ENCODE measurements at places on chromosomes 16 and 17. TPM values are rescaled to one million over a fixed set of nuclear protein-coding genes. Genes with fewer than 3 reads are reported as not detected.
A peak's percentile ranks its signal among the peaks of the same experiment; 100 is the strongest.

GRCh38 chr17:44952946-44953475, 5.4 kb upstream of the KIF18B start:
- no peak for DNase-seq

DNA sequence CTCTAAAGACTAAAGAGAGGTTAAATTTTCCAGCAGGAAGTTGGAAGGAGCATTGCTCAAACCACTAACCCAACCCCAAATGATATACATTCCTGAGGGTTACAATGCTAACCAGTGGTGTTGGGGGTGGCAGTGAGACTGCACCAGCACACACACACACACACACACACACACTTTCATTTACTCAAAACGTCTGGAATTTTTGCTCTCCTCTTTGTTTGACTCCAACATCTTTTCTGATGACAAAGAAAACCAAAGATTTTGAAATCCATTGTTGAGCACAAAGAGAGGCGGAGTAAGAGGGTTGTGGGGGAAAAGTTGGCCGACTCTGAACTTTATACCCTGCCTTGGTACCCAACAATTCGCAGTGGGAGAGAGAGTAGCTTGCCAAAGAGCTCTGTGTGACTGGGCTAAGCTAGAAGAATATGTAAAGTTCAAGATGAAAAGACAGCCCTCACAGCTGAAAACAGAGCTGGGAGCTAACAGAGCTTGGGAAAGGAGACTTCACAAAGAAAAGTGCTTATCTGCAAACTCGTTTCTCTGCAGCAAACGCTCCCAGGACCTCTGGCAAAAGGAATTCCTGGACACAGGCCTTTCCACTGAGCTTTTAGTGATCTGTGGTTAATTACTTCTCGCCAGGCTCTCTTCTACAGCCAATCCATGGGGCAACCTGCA, 426.0 kb upstream of the CDH11 start:
- peak; percentile 83 for DNase-seq

DNA sequence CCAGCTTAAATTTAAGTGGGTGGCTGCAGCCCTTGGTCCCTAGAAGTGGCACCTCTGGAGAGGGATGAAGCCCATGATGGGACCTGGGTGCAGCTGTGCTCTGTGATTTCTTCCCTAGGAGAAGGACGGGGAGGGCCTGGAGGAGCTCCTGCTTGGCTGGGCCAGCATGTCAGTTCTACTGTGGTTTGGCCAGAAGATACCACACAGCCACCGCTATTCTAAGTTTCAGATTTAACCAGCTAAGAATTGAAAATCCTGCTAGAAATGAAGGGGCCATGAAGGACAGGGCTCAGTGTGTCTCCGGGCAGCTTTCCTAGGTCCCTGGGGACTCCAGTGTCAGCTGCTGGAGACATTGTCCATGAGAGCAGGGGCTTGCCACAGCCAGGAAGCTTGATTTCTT, 9.7 kb downstream of the RAP1GAP2 start:
- no peak for DNase-seq

CCL7 gene
- 0.50 TPM for polyA plus RNA-seq
